ENCODE measurements at places on chromosomes 5 and 9. TPM values are rescaled to one million over a fixed set of nuclear protein-coding genes. Genes with fewer than 3 reads are reported as not detected.

EGFL7 gene
- not detected for total RNA-seq

HSPA4 gene
- total RNA-seq: 24.4 TPM

ANKHD1 gene
- total RNA-seq: 209 TPM

LCN2 gene
- not detected for total RNA-seq

CDHR2 gene
- 1.2 TPM for total RNA-seq

OGN gene
- not detected for total RNA-seq

OR1J4 gene
- total RNA-seq: not detected

PCDHB8 gene
- total RNA-seq: not detected

VCAN gene
- total RNA-seq: 0.46 TPM

SLC6A7 gene
- not detected for total RNA-seq

OR1N1 gene
- total RNA-seq: not detected

SLC27A4 gene
- total RNA-seq: 2.2 TPM

ANKRD20A1 gene
- total RNA-seq: 0.44 TPM

PKD2L2 gene
- not detected for total RNA-seq

SPINK1 gene
- total RNA-seq: not detected

ZNF883 gene
- 0.84 TPM for total RNA-seq

FGD3 gene
- total RNA-seq: 87.8 TPM

CNTFR gene
- not detected for total RNA-seq

PCDHB5 gene
- total RNA-seq: not detected

NR5A1 gene
- total RNA-seq: not detected

PJA2 gene
- total RNA-seq: 94.4 TPM

IL4 gene
- not detected for total RNA-seq

CSF2 gene
- not detected for total RNA-seq

PCDHA5 gene
- not detected for total RNA-seq

SLC34A3 gene
- total RNA-seq: not detected

EPB41L4B gene
- not detected for total RNA-seq

LRRC19 gene
- total RNA-seq: not detected

UBE2QL1 gene
- 0.31 TPM for total RNA-seq

IL13 gene
- not detected for total RNA-seq

ITK gene
- 231 TPM for total RNA-seq

SOHLH1 gene
- not detected for total RNA-seq

TAF1L gene
- not detected for total RNA-seq

IL31RA gene
- not detected for total RNA-seq

ZNF484 gene
- 18.7 TPM for total RNA-seq

SYNPO gene
- total RNA-seq: 0.14 TPM

PTPRD gene
- total RNA-seq: not detected

TMEM171 gene
- total RNA-seq: 0.28 TPM

ADGRD2 gene
- total RNA-seq: not detected

TAF11L10 gene
- not detected for total RNA-seq

PCDHGA9 gene
- total RNA-seq: not detected

TLX3 gene
- total RNA-seq: not detected

RLN2 gene
- 0.50 TPM for total RNA-seq

HAVCR2 gene
- 1.6 TPM for total RNA-seq

PPIC gene
- not detected for total RNA-seq

OBP2A gene
- not detected for total RNA-seq

PAX5 gene
- total RNA-seq: 1.9 TPM

IFNB1 gene
- total RNA-seq: not detected

FBP2 gene
- not detected for total RNA-seq

PTCD2 gene
- 3.7 TPM for total RNA-seq

PIP5K1B gene
- 0.19 TPM for total RNA-seq

SPATA31D4 gene
- not detected for total RNA-seq

PSD2 gene
- 0.30 TPM for total RNA-seq

SPINK6 gene
- not detected for total RNA-seq

NTRK2 gene
- total RNA-seq: not detected

UBE2B gene
- total RNA-seq: 250 TPM

TMEM252 gene
- total RNA-seq: not detected

GRPEL2 gene
- total RNA-seq: 9.7 TPM

ST6GALNAC6 gene
- total RNA-seq: 56.1 TPM

PPP3R2 gene
- total RNA-seq: not detected

Measured in CD8-positive, alpha-beta T cell (primary cell).